ENCODE measurements at places on chromosomes 6 and 20. TPM values are rescaled to one million over a fixed set of nuclear protein-coding genes. Genes with fewer than 3 reads are reported as not detected.

Gene BPIFB1
- 0.03 TPM for polyA plus RNA-seq

Gene ARFGEF3
- 0.73 TPM for polyA plus RNA-seq

Gene DEFB112
- polyA plus RNA-seq: not detected

DNA sequence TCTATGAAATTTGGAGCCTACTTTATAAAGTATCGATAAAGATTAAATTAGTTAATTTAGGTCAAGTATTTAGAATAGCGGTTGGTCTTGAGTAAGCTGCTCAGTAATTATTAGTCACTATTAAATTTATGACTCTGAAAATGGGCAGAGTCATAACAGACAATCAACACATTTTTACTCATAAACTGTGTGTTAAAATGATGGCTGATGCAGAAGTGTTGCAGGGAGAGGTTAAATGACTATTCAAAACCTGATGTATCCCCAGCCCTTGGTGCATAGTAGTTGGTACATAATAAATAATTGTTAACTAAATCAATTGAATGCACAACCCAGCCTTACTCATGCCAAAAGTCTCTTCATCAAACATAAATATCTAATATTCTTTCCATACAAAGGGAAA lies 30.6 kb downstream of the HIVEP2 start:
- no peak for DNase-seq

- DNase-seq: no peak
Observed at GRCh38 chr6:3534599-3534998, 77.7 kb upstream of the SLC22A23 start.

GRCh38 chr6:167952512-167952859 lies 45.0 kb upstream of the KIF25 start:
- DNase-seq: no peak

GRCh38 chr20:839015-839414 lies 5.5 kb downstream of the FAM110A start:
- DNase-seq: no peak

- DNase-seq: no peak
Observed at GRCh38 chr6:122578961-122579360, 31.2 kb upstream of the PKIB start.

DNA sequence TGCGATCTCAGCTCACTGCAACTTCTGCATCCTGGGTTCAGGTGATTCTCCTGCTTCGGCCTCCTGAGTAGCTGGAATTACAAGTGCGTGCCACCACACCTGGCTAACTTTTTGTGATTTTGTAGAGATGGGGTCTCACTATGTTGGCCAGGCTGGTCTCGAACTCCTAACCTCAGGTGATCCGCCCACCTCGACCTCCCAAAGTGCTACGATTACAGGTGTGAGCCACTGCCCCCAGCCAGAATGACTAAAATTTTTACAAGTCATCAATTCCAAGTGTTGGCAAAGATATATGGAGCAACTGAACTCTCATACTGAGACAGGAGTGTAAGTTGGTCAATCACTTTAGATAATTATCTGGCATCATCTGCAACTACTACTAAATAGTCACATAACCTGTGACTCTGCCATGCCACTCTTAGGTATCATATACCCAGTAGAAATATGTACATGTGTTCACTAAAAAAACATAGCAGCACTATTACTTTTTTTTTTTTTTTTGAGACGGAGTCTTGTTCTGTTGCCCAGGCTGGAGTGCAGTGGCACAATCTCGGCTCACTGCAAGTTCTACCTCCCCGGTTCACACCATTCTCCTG lies 3.0 kb downstream of the EIF6 start:
- DNase-seq: no peak

- no peak for DNase-seq
Observed at GRCh38 chr6:7132398-7133035, 24.8 kb downstream of the RREB1 start.

GRCh38 chr6:36906539-36907325 lies 21.0 kb downstream of the C6orf89 start:
- peak; percentile 77 for DNase-seq

GRCh38 chr6:126113261-126113660 lies 126.9 kb downstream of the TRMT11 start:
- no peak for DNase-seq

DNA sequence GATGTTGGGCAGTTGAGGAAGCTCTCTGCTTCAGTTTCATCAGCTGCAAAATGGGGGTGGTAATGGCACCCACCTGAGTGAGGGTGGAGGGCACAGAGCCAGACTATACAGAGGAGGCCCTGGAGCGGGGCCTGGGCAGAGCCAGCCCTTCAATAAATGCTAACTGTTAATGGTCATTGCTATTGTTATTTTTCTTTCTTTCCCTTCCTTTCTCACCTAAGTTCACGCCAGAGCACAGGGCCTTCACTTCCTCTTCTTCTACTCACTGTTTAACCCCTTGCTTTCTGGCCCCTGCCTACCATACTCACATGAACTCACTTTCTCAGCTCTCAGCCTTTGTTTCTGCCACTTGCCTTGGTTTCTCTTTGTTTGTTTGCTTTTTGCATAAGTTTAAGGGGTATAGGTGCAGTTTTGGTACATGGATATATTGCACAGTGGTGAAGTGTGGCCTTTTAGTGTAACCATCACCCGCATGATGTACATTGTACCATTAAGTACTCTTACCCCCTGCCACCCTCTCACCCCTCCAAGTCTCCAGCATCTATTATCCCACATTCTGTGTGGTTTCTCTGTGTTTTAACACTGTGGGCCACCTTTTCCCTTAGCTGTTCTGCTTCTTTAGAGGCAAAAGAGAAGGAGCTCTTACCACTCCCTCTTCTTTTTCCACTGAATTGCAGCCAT lies 7.5 kb upstream of the RREB1 start:
- no peak for DNase-seq

GRCh38 chr6:139277587-139277986 lies 14.2 kb downstream of the TXLNB start:
- DNase-seq: no peak

- no peak for DNase-seq
Observed at GRCh38 chr6:1940381-1940780, 305.0 kb downstream of the GMDS start.

GRCh38 chr20:18052856-18053255 lies 4.9 kb downstream of the OVOL2 start:
- DNase-seq: no peak

DNA sequence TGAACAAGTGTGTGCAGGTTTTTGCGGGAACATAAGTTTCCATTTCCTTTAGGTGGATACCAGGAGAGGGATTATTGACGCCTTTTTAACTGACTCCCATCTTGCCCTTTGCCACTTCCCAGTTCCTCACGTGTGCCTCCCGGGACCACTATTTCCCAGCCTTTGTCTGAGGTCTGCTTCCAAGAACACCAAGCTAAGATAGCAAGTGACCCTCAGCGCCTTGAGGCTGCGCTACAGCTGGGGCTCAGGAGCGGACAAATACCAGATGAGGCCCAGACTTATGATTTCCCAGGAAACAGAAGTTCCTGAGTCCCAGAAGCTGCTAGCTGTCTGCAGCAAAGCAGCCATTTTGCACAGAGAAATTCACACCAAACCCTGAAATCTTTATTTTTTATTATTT lies 216.7 kb downstream of the SYNDIG1 start:
- no peak for DNase-seq

DNA sequence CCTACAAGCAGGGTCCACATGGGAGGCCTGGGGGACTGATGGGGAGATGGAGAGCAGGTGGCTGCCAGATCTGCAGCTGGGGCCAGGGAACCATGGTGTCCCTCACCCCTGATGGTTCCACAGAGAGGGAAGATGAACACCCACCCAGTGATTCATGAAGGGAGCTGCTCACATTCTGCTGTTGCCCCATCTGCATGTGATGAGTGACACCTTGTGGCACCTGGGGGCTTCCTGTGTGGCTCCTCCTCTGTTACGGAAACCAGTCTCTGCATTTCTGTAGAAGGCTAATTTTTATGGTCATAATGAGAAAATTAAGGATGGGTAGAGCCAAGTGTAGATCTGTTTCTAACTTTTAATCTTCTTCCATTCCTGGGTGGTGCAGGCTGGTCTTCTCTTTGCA lies 217.1 kb downstream of the SMOC2 start:
- DNase-seq: no peak

DNA sequence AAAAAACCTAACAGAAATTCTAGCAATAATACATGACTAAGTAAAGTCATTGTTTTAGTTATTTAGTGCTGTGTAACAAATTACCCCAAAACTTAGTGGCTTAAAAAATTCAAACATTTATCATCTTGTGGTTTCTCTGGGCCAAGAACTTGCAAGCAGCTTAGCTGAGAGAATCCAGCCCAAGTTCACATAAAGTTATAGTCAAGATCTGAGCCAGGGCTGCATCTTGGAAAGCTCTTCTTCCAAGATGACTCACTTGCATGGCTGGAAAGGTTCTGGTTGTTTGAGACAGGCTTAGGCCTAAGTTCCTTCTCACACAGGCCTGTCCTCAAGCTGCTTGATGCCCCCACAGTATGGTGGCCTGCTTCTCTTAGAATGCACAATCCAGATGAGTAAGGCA lies 217.8 kb upstream of the TSHZ2 start:
- DNase-seq: no peak

DNA sequence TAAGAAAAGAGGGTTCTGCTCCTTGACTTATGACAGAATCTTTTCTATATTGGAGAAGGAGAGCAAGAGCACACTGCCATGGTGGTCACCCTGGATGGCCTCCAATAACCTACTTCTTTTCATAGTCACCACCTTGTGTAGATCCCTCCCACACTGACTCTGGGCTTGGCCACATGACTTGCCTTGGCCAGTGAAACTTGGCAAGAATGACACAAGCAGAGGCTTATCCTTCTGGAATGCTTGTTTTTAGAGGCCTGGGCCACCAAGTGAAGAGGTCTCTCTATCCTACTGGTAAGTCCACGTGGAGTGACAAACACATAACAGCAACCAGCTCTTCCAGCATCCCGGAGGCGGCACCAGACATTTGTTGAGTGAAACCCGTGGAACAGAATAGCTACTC lies 349.4 kb upstream of the JARID2 start:
- no peak for DNase-seq

- no peak for DNase-seq
Observed at GRCh38 chr6:139508576-139508975, 134.1 kb upstream of the CITED2 start.

- DNase-seq: no peak
Observed at GRCh38 chr6:6723361-6723760, 134.8 kb downstream of the LY86 start.

GRCh38 chr6:13952101-13952500 lies 27.3 kb downstream of the RNF182 start:
- no peak for DNase-seq

- DNase-seq: no peak
Observed at GRCh38 chr6:13534536-13534935, 39.9 kb upstream of the SIRT5 start.

GRCh38 chr6:136424901-136425300 lies 125.3 kb downstream of the MAP7 start:
- no peak for DNase-seq

DNA sequence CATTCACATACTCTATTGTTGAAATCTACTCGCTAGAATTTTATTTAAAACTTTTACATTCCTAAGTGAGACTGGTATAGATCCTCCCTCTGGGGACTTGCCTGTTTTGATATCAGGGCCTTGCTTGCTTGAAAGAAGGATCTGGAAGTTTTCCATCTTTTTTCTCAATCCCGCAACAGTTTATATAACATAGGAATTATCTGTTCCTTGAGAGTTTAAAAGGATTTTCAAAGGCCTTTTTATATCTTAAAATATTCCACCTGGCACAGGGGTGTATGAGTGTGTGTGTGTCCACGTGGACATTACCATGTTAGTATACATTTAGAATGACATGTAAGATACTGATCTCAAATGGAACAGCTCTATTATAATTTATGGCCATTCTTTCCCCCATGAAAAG lies 96.3 kb downstream of the TRERF1 start:
- no peak for DNase-seq

Data from heart right ventricle (tissue), 16 donors.